ENCODE measurements at places on chromosomes 3 and 15.

- no peak for DNase-seq
Measured at GRCh38 chr3:126476166-126477060, 722 bp upstream of the ZXDC start.

DNA sequence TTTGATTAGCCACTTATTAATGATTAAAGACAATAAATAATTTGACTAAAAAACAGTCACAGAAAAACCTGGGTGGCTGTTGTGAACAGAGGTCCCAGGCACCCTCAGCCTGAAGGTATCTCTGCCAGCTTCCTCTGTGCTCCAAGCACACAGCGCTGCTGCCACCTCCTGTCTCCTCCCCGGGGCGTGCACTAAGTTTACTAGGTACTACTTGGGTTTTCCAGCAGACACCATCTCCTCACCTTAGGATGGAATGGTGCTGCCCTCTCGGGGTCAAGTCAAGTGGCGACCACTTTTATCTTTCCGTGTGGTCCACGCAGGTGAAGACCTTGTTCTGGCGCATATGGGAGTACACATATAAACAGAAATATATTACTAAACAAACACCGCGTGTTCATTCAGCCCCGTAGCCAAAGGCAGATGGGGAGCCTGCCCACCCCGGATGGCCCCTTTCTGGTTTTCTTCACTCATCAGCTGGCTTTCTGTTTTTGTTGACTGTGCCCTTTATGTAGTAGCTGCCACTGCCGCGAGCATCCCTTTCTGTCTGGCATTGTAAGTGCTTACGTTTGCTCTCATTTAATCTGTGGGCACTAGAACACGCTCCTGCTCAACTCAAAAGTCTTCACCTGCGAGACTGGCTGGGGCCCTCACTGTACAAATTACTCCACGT lies 128.0 kb downstream of the LRIG1 start:
- DNase-seq = no peak

DNA sequence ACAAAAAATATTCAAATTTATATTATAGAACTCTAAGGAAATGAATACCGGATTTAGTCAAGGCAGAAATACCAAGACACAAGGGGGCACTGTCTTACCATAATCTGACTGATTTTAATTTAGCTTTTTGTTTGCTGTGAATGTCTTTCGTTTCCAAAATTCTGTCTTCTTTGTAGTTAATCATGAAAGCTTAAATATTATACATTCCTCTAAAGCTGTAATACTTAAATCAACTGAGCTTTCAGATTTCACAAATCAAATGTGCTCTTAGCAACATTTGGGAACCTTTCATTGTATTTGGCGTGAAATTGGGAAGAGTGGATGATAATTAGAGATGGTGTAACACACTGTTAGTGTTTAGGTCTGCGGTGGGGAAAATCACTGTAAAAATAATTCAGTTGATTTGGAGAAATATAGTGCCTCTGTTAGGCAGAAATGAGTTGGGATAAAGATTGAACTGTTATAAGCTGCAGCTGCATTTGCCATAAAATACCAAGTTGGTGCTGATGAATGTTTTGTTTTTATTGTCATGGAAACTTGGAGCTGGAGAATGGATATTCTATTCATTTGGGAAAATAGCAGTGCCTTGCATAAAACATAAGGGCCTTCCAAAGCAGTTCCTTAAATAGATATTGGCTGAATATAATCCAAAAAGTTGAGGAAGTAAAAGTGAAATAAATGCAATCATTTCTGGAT lies 228.2 kb downstream of the TCF12 start:
- no peak for DNase-seq

- DNase-seq = no peak
Measured at GRCh38 chr3:185846037-185846436, 21.2 kb upstream of the IGF2BP2 start.

- no peak for DNase-seq
Measured at GRCh38 chr3:142077859-142078500, 71.4 kb downstream of the TFDP2 start.

DNA sequence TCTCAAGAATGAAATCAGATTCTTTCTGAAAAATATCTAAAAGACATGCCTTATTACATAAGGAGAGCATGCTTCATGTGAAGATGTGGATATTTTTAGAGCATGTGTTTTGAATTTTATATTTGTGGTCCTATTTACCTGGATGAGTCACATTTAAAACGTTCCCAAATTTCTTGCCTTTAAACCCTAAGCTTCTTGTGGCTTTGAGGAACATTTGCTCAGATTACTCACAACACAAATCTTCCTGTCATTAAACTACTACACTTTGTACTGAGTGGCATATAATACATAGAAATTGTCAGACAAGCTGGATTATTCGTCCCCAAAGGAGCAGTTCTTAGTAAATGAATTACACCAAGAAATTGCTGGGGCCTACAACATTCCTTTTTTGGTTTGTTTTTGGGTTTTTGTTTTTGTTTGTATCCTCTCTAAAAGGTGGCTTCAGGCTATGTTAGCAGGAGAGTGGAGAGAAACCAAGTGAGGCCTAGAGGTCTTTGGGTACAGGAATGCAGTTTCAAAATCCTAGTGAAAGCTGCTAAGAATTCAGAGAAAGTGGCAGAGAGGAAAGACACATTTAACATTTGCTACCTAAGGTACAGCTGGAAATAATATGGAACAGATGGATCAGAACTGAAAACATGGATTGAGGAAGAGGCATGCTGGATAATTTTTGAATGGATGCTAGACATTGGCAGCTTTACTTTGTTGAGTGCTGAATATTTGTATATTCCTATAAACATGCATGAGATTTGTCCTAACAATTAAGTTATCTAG lies 128.1 kb downstream of the RPL22L1 start:
- DNase-seq = no peak

DNA sequence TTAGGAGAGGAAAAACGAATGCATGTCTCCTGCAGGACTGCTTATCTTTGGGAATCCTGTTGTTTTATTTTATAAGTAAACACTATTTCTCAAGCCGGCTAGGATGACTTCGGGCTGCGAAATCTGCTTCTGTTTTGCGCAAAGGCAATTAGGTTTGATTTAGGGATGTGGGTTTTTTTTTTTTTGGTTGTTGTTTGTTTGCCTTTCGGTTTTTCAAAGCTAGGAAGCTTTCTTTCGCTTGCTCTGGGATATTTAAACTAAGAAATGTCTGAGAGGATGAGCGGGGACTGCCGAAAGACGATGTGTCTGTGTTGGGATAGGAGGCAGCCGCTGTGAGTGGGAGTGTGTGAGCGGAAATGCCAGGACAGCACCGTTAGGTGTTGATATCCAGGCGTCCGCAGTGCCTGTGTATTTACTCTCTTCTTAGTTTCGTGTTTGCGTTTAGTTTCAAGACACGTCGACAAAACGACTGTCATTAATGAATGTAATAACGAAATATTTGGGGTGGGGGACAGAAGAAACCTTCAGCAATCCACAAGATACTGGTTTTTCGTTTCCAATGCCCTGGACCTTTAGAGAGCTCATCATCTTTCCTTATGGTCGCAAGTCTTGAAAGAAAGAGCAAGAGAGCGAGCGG lies 604 bp downstream of the ISL2 start:
- no peak for DNase-seq

GRCh38 chr3:97810779-97811390 lies 10.9 kb upstream of the CRYBG3 start:
- DNase-seq = no peak

GRCh38 chr3:195577645-195578177 lies 6.0 kb downstream of the APOD start:
- DNase-seq = no peak

DNA sequence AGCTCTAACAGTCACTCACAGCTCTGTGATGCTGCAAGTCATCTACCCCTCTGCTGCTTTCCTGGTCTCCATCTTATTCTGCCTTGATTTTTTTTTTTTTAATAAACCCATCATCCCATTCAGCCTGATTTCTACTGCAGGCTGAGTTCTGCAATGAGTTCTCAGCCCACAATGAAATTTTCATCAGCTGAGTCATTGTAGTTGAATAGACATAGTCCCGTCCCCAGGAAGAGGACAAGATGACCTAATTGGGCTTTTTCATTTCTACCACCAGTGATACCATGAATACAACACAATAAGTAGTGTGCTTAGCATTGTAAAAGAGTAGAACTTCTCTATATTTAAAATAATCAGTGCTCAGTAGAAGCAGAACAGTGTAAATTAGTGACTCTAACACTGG lies 59.3 kb downstream of the C3orf85 start:
- no peak for DNase-seq

GRCh38 chr3:9912294-9912935 lies 4.5 kb upstream of the IL17RC start:
- DNase-seq = no peak

GRCh38 chr3:172376881-172377280 lies 71.4 kb downstream of the GHSR start:
- DNase-seq = no peak

DNA sequence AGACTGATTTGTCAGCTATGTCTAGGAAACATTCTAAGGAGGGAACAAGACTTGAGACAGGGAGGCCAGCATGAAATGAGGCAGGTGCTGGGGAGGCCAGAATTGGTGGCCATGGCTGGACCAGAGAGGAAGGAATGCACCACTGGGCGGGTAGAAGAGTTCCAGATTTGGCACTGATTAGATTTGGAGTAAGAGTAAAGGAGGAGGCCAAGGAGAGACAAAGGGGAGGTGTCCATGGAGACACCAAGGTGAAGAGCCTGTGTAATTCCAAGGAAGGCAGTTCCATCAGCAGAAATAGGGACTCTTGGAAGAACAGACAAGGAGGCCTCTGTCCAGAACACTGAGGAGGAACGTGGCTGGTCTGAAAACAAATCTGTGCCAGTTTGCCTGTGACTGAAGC lies 1.8 kb downstream of the ARNT2 start:
- no peak for DNase-seq

DNA sequence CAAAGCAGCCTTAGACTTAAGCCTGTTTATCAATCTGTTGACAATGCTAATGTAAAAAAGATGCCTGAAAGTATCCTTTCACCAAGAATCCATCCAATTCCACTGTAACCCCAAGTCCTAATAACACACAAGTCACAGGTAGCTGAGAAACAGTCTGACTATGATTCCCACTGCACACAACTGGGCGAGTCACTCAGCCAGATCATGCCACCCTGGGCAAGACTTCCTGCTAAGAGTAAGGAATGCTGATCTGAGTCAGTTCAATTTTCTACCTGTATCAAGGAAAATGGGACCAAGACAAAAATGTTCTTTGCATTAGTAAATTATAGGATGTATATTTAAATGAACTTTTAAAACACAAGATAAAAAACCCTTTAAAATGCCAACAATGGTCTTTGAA lies 33.3 kb downstream of the NPTN start:
- DNase-seq = no peak

DNA sequence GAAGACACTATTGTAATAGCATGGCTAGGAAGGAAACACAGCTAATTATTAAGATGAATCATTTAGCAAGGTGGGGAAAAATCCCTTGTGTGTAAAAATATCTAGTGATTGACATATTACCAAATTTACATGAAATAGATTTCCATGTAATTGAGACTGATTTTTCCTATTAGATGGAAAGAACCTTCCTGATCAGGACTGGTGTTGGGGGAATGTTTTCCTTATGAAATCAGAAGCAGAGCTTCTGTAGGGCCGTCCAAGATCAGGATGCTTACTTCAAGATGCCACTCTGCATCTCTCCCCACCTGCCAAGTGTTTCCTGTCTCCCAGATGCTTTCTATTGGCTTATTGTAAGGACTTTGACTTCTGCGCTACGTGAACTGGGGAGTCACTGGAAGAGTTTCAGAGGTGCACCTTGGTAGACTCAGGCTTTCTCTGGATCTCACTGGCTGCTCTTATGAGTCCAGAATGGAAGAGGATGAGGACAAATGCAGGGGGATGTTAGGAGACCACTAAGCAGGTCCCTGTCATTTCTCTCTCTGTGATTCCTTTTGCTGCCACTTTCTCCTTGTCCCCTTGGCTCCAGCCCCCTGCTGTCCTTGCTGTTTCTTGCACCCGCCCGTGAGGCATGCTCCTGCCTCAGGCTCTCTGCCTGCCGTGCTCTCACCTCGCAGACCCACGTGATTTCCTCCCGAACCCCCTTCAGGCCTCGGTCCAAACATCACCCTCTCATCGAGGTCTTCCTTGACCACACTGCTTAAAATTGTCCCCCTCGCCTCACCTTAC lies 30.1 kb downstream of the BTD start:
- no peak for DNase-seq

- no peak for DNase-seq
Measured at GRCh38 chr15:63860155-63860554, 26.4 kb upstream of the HERC1 start.

DNA sequence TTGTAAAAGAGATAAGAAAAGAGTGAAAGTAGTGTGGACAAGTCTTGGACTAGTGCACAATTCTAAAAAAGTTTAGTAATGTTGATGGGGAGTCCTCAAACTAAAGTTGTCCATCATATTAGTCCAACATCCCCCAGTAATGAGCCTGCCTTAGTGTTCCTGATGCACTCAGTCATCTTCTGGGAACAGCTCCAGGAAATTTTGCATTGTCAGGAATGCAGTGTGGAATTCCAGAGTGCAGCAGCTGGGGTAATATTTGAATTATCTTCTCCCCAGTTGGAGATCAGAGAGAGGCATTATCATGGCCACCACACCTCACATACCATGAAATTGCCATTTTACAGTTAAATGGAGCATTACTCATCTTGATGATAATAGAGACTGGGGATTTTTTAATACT lies 528.8 kb upstream of the NAALADL2 start:
- DNase-seq = no peak

GRCh38 chr15:68969298-68969697 lies 39.0 kb downstream of the SPESP1 start:
- DNase-seq = no peak

GRCh38 chr3:182837855-182838454 lies 44.7 kb downstream of the ATP11B start:
- DNase-seq = no peak

- DNase-seq = no peak
Measured at GRCh38 chr15:87702270-87702669, 554.3 kb downstream of the NTRK3 start.

- no peak for DNase-seq
Measured at GRCh38 chr3:198028718-198029117, 68.7 kb downstream of the LMLN start.

Measured in cortex of kidney (tissue), 1 donor.